ENCODE measurements at places on chromosomes 1 and 21.

DNA sequence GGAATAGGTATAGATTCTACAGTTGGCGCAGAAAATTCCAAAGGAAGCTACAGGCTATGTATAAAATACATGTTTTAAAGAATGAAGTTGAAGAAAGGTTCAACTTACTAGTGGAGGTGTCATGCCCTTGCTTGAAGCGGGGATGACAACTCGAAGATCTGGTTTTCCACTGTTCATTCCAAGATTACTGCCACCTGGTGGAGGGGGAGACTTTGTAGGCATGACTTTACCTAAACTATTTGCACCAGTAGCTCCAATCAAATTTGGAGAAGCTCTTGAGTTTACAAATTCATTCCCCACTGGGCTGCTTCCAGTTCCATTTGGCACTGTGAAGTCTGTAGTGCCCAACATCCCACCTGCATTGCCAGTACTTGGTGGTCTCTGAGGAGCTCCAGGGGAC is 81.7 kb downstream of the AXDND1 start:
- DNase-seq = no peak

GRCh38 chr1:88658419-88658818 is 25.7 kb upstream of the PKN2 start:
- no peak for DNase-seq

- DNase-seq = no peak
Measured at GRCh38 chr1:182389619-182390047, 2.0 kb downstream of the GLUL start.

GRCh38 chr1:203643213-203644045 is 16.8 kb downstream of the ATP2B4 start:
- no peak for DNase-seq

GRCh38 chr1:2287649-2288048 is 59.5 kb downstream of the SKI start:
- DNase-seq = no peak

DNA sequence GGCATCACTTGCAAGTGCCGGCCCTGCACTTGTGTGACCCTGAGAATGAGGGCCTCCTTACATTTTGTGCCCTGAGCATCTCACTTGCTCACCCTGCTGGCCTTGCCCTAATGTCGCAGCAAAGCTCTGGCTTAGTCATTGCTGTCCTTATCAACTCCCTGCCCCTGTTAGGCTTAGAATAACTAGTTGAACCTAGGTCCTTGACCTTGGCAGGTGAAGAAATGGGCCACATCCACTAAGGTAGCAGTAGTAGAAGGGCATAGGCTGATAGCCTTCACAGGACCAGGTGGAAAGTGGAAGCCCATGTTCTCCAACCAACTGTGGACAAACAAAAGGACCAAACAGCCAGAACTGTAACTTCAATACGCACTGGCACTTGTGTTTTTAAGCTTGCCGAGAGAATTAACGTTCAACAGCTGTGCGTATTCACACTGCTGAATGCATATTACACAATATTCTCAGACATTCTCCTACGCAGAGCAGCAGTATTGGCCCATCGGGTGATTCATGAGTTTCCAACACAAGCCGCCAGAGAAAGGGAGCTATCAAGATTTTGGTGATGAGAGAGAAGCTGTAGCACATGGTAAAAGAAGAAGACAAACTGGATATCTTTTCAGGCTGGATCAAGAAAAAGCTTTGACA is 27.7 kb upstream of the PTGFRN start:
- DNase-seq = peak; percentile 75

DNA sequence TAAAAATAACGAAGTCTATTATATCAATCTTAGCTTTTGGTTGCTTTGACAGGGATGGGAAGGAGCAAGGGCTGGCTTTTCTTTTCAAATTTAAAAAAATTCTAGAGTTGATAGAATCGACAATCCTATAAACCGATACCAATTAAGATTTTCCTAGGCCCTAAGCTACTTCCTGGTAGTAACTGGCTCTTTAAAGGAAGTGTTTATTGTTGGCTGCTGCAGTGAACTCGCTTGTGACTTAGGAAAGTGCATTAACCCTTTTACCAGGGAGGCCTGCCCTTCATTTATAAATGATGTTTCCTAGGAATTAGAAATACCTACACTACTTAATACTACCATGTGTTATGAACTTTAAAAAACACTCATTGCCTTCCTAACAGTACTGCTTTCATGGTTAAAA is 33.2 kb downstream of the ATP5PF start:
- no peak for DNase-seq

DNA sequence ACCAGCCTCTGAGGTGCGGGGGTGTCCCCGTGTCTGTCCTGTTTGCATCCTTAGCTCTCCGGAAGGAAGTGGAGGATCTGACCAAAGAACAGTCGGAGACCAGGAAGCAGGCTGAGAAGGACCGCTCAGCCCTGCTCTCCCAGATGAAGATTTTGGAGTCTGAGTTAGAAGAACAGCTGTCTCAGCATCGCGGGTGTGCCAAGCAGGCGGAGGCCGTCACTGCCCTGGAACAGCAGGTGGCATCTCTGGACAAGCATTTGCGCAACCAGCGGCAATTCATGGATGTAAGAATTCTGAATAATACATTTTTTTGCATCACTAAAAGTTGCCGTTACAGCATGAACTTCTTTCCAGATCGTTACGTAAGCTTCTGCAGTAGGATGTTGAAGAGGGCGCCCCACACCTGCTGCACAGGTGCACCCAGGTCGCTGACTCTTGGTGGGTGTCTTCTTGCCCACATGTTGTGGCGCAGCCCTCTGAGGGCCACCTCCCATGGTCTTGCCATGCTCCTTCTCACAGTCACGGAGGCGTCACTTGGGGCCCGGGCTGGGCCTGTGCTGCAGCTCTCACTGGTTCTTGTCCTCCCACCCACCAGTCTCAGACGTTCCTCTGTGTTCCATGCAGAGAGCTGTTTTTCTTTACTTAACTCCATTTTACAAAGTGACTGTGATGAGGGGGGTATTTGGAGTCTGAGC is 61.3 kb upstream of the DIP2A start:
- DNase-seq = no peak

DNA sequence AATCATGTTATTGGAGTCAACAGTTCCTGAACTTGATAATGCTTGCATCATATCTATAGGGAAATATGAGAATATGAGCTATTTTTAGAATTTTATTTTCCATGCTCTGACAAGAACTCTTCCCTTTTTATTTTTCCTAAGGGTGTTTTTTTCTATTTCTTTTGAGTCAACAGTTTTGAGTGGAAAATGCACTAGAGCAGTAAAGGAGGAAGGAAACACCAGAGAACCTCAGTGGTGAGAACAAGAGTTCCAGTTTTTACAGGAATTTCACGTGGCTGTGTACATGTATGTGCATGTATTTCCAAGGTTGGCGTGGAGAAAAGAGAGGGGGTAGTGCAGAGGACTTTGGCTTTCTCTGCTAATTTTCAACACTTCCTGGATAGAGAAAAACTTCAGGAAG is 63.6 kb upstream of the TNFSF18 start:
- no peak for DNase-seq

DNA sequence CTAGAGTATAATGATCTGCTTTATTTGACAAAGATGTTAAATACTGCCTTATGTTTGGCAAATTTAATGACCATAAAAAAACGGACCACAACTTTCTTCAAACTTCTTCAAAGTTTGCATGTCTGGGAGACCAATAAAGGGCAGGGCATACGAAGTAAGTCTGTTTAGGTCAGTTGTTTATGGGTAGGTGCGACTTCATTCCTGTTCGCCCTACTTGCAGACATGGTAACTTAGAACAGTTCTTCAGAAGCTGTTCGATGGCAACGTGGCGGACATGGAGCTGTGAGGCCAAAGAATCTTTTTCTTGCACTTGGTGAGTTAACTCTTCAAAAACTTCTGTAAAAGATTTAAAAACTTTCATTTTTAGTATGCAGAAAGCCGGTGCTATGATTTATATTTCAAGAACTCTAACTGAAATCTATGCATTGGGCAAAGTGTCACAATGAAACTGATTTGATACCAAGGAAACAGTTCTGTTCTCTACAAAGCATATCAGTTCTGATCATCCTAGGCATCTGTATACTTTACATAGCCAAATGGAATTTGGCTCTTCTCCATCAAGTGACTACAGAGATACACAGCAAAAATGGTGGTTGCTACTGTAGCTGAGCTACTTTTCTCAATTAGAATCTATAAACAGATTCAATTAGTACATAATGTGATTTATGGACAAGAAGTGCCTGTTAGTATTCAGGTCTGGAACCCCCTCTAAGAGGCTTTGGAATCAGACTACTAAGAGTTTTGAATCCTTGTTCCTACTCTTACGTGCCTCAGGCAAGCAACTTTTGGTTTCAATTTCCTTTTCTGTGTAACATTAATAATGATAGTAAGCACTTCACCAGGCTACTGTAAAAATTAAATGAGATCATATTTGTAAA is 25.7 kb downstream of the C21orf91 start:
- no peak for DNase-seq

DNA sequence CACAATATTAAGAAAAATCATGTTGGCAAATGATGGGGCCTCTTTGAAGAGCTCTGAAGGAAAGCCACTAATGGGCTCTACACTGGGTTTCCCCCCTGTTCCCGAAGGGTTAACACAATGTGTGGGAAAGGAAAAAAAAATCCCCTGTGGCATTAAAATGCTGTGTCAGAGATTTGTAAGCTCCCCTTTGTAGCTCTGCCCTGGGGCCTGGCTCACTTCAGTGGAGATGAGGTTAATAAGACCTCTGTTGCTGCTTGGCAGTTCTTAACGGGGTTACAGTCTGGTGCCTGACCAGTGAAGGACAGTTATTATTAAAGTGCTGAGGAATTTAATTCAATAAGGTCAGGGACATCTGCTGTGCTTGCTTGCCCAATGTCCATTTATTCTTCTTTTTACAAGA is 129.7 kb upstream of the UBE2U start:
- DNase-seq = no peak

DNA sequence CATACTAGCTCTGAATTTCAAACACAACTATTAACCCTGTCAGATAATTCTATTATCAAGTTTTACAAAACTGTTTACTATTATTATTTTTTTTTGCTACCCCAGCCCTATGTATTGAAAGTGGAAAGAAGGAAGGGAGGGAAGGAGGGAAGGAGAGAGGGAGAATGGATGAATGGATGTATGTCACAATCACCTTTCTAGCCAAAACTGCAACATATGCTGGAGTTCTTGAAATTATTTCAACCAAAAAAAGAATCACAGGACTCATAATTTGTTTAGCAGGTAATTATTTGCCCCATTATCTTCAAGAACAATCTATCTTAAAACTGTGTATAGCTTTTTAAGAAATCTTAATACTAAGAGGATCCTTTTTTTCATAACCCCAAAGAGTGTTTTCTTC is 5.4 kb downstream of the NRIP1 start:
- no peak for DNase-seq

- DNase-seq = no peak
Measured at GRCh38 chr1:174039027-174039426, 16.9 kb upstream of the RC3H1 start.

GRCh38 chr1:2300004-2300771 is 72.1 kb downstream of the SKI start:
- DNase-seq = no peak

DNA sequence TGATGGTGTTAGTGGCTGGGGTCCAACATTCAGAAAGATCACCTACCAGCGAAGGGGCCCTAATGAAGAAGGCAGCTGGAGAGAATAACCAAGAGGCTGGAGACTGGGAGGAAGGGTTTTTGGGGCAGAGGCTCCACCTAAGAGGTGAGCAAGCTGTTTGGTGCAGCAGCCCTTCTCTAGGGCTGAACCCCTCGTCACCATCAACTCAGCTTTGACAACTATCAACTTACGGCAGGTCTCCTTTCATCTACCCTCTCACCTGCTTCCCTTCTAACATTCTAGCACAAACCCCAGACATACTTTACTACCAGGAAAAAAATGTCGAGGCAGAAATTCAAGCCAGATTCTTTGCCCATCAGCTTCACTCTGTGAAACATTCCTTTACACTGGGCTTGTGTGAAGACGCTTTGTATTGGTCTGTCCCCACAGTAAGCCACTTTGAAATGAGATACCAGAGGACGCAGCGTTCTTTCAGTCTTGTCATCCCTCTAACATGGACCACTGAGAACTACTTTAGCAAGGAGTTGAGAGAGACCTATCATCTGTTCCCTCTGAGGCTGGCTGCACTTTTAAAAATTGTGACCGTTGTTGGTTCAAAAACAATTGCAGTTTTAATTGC is 84.6 kb downstream of the RAVER2 start:
- DNase-seq = no peak

- DNase-seq = no peak
Measured at GRCh38 chr1:67834246-67834877, 1.1 kb upstream of the GNG12 start.

DNA sequence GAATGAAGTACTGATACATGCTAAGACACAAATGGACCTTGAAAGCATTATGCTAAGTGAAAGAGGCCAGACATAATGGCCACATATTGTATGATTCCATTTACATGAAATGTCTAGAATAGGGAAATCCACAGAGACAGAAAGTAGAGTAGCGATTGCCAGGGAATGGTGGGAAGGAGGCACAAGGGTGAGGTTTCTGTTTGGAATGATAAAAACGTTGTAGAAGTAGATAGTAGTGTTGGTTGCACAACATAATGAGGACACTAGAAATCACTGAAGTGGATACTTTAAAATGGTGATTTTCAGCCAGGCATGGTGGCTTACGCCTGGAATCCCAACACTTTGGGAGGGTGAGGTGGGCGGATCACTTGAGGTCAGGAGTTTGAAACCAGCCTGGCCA is 97.6 kb upstream of the VANGL1 start:
- no peak for DNase-seq

- DNase-seq = peak; percentile 46
Measured at GRCh38 chr1:209567698-209568175, 15.8 kb upstream of the CAMK1G start.

DNA sequence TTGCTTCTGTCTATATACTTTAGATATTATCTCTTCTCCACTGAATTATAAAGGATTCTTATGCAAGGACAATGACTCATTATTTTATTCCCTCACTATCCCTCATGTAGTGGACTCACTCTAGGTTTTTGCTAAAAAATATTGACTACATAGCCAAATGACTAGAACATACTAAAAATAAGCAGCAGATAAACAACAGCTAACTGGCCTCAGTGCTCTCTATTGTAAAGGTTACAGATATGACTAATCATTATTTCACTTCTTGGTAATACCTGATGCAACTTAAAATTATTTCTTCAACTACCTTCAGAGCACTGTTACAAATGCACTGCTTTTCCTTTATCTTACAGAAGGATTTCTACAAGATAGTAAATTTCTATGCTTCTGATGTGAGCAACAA is 147.6 kb upstream of the DEPDC1 start:
- DNase-seq = no peak

- DNase-seq = no peak
Measured at GRCh38 chr1:245825128-245825901, 670.5 kb downstream of the KIF26B start.

GRCh38 chr1:15722836-15723532 is 13.1 kb upstream of the SLC25A34 start:
- DNase-seq = no peak

Data from fibroblast of skin of left biceps (primary cell).